Neuronal stem cell (in vitro differentiated cells): ENCODE measurements at places on chromosomes 3 and 15.

GRCh38 chr3:143653493-143653892 lies 194.8 kb downstream of the SLC9A9 start:
- DNase-seq, result no peak

- no peak for DNase-seq
Measured at GRCh38 chr3:181791056-181791955, 79.6 kb downstream of the SOX2 start.

GRCh38 chr15:45734260-45734711 lies 99.5 kb downstream of the SQOR start:
- no peak for DNase-seq

DNA sequence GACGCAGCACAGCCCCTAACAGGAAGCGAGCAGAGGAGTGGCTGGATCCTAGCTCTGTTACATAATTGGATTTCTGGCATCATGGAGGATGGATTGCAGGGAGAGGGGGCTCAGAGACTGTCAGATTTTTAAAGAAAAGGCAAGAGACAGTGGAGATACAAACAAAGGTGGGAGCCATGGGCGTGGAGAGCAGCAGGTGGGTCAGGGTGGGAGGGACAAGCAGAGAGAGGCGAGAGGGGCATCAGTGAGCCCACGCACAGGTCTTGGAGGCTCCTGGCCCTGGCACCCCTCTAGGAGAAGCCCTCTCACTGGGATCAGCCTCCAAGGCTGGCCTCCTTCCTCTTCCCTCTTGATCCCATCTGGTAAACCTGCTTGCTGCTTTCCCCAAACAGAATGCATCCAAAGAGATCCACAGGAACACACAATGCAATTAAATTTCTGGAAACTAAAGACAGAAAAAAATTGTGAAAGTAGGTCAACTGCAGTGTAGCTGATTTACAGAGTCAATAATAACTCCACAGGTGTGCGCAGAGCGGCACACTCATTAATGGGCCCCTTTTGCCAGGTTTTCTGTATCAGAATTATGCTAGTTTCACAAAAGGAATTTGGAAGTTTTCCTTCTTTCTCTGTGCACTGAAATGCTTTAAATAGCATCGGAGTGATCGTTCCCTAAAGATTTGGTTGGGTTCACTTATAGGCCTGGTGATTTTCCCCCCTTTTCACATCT lies 66.1 kb downstream of the LSM3 start:
- no peak for DNase-seq

DNA sequence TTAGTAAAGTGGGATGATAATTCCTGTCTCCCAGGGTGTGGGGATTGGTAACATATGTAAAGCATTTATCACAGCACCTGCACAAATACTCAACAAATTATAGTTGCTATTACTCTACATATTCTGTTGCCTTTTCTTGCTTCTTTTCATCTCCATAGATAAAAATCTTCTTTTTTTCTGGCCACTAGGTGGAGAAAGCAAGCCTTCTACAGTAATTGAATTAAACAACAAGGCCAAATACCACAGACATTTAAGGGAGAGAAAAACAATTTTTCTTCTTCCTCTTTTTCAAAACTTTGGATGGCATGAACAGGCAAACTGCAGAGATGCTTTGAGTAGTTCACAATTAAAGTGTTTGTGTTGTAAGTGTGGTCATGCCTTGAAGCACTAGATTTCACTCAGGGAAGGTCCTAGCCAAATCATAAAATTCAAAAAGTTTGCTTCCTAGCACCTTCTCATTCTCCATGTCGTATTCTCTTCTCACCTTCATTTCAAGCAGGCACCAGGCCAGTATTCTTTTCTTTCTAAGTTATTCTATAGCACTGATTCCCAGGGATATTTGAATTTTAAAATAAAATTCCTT lies 493.4 kb upstream of the TGFBR2 start:
- DNase-seq, result peak; percentile 5

- no peak for DNase-seq
Measured at GRCh38 chr3:105780107-105780506, 88.7 kb downstream of the CBLB start.

- DNase-seq, result no peak
Measured at GRCh38 chr3:89845053-89845452, 737.6 kb downstream of the EPHA3 start.

GRCh38 chr15:41102854-41103253 lies 13.2 kb downstream of the INO80 start:
- no peak for DNase-seq

GRCh38 chr3:3334491-3334890 lies 155.0 kb upstream of the CRBN start:
- peak; percentile 6 for DNase-seq

- no peak for DNase-seq
Measured at GRCh38 chr3:86537171-86537570, 453.8 kb downstream of the VGLL3 start.

DNA sequence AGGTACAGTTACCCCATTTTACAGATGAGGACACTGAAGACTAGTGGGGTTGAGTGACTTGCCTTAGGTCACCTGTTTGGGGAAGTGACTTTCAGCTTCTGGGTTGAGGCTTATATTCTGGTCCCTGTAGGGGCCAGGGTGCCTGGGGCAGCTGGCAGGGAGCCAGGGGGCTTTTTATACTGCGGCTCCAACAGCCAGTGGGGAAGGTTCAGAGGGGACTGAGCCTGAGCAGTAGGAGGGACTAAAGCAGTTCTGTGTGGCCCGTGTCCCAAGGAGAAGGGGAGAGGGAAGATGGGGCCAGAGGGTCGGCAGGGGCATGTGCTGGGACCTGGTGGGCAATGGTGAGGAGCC lies 37.7 kb downstream of the SLC6A6 start:
- DNase-seq, result no peak

DNA sequence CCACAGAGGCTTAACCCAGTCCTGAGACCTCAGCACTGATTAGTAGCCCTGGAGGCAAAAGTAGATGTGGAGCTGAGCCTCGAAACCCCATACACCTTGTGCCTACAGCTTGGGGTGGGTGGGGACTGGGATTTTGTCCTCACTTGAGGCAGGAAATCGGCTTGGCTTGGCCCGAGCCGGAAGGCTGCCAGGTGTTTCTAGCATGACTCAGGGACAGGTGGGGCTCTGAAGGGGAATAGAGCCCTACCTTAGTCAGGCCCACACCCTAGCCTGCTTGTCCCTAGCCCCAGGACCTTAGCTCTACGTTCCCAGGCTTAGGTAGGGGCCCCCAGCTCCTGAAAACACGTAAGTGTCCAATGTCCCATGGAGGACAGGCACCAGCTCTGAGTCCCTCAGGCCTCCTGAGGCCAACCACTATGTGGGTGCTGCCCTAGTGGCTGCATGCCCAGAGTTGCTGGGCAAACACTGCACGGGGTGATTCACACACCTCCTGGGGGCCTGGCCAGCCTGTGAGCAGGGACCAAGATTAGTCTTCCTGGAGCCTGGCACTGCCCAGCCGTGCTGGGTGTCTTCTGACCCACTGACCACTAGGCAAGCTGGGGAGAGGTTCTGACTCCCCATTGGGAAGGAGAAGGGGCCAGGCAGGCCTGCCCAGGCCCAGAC lies 3.1 kb downstream of the MST1R start:
- no peak for DNase-seq

- no peak for DNase-seq
Measured at GRCh38 chr3:79368403-79368802, 399.4 kb downstream of the ROBO1 start.

DNA sequence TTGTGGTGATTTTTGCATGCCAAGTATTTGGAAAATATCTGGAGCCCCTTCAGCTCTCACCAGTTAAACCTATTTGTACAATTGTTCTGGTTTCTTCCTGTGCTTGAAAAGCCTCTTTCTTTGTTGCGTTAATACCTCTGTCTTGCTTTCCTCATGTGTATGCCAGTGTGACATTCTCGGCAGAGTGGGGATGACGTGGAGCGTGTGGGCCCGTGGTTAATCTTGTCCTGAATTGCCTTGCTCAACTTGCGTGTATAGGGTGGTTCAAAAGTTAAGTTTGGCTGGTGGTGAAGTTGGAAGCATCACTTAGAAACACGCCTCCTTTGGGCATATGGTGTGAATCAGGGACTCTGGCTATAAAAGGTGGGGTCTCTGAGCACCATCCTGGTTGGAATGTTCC lies 67.1 kb downstream of the IGF1R start:
- DNase-seq, result no peak
